ENCODE measurements at places on chromosomes 13 and 19.

DNA sequence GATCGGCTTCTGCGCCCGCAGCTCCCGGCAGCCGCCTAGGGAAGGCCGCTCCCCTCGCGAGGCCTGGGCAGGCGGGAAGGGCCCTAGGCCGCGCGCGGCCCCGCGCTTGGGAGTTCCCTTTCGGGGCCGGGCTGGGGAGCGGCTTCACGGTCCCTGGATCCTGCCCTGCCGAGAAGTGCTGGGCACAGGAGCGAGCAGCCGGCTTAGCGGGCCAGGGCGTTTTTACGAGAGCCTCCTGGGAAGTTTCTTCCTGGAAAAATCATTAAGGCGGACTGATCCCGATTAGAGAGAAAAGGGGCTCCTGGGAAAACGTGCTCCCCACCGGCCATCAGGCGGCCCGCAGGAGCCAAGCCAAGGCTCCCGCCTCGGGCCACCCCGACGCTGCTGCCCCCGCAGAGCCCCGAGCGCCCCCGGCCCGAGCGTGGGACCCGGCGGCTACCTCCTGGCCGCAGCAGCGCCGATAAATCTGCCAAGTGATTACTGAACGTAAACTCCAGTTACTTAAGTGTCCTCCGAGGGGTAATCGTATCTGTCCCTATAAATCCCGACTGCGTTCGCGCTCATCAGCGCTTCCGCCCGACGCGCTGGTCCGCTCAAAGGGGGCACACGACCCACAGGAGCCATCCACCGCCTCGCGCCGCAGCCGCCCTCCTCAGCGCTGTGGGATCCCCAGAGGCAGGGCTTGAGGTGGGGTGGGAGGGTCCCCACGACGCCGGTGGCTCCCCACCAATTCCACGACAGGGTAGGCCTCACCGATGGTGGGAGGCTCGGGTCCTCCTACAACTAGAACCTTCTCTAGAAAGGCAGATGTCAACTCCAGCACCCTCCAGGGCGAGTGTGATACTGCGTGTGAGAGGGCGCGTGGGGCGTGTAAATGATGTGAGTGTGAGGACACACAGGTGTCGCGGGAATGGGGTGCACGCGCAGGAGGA lies 2.8 kb downstream of the ZIC5 start:
- DNase-seq = no peak

- DNase-seq = no peak
Observed at GRCh38 chr19:15864824-15865223, 33.0 kb downstream of the CYP4F2 start.

DNA sequence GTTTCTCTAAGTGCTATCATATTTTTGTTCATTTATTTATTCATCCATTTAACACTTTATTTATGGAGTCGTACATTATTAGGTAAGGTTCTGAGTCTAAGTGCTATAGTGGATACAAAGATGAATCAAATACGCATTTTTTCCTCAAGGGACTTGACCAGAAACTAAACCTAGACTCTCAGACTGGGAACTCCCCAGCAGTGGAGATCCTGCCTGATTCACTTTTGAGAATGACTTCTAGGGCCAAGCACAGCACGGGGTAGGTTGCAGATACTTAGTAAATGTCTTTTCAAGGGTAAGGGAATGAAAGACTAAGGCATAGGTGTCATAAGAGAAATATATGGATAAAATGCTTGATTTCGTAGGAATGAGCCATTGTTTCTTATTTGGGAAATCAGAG lies 7.2 kb downstream of the DNAJC15 start:
- DNase-seq = no peak

- no peak for DNase-seq
Observed at GRCh38 chr13:102089177-102089576, 312.7 kb downstream of the FGF14 start.

GRCh38 chr13:113879494-113880360 lies 15.9 kb upstream of the GAS6 start:
- DNase-seq = no peak

DNA sequence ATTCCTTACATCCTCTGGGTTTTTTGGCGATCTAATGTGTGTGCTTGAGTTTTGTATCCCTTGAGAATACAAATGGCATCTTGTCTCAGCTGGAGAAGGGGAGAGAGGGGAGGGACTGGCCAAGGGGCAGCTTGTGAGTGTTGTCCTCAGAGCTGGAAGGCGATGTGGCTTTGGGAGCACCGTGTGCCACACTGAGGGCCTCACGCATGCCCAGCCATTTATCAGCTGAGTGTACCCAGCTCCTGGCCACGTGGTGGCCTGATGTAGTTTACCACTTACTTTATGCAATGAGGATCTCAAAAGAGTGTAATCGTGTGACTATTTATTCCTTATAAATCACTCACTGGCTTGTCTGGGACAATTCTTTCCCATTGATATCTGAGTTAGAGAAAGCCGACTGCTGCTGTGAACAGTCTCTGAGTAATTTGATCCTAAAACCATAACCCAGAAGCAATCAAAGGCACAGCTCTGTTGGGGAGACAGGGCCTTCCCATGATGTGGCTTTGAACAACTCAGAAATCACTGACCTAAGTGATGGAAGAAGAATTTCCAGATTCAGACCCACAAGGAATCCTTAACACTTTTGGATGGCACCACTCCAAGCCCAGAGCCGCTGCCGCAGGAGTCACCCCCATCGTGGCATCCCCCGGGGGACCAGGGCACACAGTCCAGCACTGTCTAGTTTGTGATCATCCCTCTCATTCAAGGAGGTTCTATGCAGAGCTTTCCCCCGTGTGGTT lies 53.9 kb upstream of the MTIF3 start:
- DNase-seq = no peak

GRCh38 chr13:73171271-73171682 lies 112.5 kb downstream of the KLF5 start:
- DNase-seq = no peak

DNA sequence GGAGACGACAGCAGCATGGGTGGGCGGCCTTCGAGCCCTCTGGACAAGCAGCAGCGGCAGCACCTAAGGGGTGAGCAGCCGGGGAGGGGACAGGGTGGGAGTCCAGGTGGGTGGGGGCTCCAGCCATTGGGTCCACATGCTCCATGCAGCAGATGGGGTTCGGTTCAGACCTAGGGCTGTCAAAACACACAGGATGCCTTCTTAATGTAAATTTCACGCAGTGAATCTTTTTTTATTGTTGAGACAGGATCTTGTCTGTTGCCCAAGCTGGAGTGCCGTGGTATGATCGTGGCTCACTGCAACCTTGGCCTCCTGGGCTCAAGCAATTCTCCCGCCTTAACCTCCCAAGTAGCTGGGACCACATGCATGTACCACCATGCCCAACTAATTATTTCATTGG lies 15.9 kb downstream of the PGLS start:
- DNase-seq = no peak

- DNase-seq = no peak
Observed at GRCh38 chr13:87244256-87244890, 426.8 kb upstream of the SLITRK5 start.

DNA sequence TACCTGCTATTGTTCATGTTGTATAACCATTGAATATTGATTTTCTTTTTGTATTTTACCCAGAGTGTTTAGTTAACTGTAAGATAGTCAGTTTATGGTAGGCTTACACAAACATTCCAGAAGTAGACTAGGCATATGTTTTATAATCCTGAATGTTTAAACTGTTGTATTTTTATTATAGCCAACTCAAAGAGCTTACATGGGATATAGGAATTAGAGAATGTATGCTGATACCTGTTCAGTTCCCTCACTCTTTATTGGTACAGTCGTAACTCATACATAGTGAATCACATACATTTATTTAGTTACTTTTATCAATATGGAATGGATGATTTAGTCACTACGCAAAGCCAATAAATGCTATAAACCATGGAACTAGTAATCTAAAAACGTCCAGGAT lies 657.9 kb downstream of the SLITRK5 start:
- no peak for DNase-seq

DNA sequence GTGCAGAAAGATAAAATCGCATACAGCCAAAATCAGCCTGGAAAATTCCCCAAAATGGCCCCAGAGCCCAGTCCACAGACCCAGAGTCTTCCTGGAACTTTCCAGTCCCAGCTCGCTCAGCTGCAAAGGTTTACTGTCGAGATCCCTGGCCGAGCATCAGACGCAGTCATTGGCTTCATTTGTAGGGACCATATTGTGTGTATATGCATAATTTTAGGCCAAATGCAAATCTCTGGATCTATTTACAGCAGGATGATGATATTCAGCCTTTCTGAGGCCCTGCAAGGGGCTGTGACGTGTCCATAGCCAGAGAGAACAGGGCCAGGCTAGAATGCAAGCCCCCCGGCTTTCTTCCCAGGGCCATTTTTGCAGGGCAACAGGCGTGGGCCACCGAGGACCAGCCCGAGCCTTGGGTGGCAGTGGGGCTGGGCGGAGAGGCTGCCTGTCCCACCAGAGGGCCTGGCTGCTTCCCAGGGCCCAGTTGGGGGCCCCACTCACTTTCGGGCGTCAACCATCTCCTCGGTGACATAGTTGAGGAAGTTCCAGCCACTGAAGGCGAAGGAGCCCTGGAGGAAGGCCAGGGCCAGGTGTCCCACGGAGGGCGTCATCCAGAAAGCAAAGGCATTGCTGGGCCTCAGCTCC lies 13.7 kb downstream of the SLC7A10 start:
- no peak for DNase-seq

DNA sequence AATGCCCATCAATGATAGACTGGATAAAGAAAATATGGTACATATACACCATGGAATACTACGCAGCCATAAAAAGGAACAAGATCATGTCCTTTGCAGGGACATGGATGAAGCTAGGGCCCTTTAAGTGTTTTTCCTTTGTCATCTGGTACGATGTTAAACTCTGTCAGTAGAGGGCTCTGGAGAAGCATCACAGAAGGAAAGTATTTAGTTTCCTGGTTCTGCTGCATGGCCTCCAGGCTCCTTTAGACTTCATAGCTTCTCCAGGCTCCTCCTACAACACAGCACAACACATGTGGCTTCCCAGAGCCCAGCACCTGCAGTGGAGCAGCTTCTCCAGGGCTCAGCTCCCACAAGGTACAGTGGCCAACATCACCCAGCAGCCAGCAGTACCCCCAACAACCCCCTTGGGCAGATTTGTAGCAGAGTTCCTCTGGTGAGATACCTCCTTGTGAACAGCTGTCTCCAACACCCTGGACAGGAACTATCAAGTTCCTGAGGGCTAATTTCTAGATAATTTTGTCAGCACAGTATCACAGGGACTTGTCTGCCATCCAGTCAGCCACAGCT lies 63.4 kb downstream of the KCTD12 start:
- DNase-seq = peak; percentile 13

GRCh38 chr13:94020833-94021232 lies 458.6 kb downstream of the DCT start:
- no peak for DNase-seq

DNA sequence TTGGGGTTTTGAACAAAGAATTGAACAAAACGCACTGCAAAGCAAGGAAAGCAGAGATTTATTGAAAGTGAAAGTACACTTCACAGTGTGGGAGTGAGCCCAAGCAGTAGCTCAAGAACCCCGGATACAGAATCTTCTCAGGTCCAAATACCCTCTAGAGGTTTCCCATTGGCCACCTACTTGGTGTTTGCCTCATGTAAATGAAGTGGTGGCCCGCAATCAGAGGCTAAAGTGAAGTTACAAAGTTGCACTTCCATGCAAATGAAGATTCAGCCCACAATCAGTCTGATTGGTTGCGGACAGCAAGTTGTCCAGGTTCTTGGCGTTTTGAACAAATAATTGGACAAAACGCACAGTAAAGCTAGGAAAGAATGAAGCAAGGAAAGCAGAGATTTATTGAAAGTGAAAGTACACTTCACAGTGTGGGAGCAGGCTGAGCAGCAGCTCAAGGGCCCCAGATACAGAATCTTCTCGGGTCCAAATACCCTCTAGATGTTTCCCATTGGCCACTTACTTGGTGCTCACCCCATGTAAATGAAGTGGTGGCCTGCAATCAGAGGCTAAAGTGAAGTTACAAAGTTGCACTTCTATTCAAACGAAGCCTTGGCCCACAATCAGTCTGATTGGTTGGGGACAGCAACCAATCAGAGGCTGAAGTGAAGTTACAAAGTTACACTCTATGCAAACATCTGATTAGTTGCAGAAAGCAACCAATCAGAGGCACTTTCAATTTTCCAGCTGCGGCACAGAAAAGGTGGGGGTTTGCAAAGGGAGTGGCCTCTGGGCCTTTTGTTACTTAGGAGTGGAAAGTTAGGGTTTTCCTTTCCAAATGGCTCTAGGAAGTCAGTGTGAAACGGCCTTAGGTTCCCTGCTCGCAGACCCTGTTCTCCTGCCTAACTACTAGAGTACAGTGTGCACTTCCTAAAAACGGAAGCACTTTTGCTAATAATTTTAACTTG lies 4.8 kb upstream of the TM9SF2 start:
- DNase-seq = no peak

DNA sequence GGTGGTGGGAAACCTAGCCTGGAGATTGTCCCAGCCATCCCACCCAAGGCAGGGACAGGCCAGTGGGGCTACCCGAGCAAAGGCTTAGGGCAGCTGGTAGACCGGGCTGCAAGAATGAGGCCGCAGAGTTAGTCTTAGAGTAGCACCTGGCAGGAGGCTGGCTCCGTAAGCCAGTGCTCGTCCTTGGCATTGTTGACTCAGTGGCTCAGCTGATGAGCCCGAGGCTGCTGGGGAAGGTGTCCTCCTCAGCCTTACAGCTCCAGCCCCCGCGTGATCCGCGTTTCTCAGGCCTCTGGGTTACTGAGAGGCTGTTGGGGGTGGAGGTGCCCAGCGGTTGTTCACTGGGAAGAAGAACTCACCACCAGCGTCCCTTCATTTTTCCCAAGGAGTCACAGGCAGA lies 24.7 kb downstream of the PPP1R37 start:
- DNase-seq = no peak

- DNase-seq = no peak
Observed at GRCh38 chr13:39099231-39099630, 61.0 kb downstream of the NHLRC3 start.

DNA sequence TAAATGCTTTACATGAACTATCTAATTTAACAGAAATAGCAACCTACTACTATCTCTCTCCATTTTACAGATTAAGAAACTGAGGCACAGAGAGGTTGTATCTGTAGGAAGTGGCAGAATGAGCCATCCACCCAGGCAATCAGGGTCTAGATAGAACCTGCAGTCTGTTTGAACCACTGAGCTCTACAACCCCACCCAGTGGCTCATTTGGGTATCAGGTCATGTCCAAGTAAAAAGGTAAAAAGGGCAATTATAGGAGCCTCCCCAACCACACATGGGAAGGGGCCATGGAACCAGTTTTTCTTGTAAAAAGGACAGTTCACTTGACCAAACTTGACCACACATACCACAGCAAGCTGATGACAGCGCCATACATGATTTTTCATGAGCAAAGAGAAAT lies 92.9 kb upstream of the SGCG start:
- DNase-seq = no peak

GRCh38 chr19:49555600-49556411 lies 24.6 kb downstream of the NOSIP start:
- DNase-seq = no peak

DNA sequence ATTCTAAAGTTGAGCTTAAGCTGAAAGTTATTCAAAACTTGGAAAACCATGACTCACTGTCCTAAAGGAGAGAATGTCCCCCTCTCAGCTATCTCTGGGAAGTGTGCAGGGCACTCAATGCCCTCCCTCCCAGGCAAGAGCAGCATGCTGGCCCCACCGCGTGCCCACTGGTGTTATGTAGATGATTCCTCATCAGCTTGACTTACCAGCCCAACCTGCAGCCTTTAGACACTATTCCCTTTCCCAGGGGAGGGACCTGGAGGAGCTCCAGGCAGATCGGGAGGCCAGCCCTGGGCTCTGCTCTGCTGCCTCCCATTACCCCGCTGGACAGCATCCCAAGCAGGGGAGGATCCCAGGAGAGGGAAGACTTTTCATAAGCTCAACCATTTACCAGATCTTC lies 124.6 kb downstream of the FGF14 start:
- no peak for DNase-seq

GRCh38 chr13:89057862-89058261 lies 1386.7 kb downstream of the SLITRK5 start:
- no peak for DNase-seq
